ENCODE measurements at places on chromosomes 1 and 21.
A peak's percentile ranks its signal among the peaks of the same experiment; 100 is the strongest.

- DNase-seq = no peak
These were observed 73.6 kb upstream of the TLR5 start for GRCh38 chr1:223216531-223217205.

DNA sequence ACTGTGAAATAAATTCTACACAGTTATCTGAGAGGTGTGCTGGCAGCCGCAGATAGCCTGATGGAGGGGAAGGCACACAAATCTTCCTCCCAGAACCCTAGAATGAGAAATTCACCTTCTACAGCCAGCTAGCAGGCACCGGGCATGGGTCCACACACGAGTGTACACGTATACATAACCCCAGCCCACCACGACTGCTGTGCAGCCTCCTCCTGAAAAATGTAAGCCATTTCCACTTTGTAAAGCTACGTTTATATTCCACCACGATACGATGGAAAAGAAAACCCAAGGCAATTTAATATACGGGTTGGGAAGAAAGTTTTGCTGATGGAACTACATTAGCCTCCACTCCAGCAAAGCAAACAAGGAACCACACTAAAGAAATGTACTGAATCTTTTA, 1.8 kb downstream of the BTG3 start:
- DNase-seq = no peak

- no peak for DNase-seq
These were observed 141.9 kb upstream of the UBE2U start for GRCh38 chr1:64061430-64062104.

GRCh38 chr1:231751415-231751814, 124.8 kb downstream of the DISC1 start:
- DNase-seq = no peak

DNA sequence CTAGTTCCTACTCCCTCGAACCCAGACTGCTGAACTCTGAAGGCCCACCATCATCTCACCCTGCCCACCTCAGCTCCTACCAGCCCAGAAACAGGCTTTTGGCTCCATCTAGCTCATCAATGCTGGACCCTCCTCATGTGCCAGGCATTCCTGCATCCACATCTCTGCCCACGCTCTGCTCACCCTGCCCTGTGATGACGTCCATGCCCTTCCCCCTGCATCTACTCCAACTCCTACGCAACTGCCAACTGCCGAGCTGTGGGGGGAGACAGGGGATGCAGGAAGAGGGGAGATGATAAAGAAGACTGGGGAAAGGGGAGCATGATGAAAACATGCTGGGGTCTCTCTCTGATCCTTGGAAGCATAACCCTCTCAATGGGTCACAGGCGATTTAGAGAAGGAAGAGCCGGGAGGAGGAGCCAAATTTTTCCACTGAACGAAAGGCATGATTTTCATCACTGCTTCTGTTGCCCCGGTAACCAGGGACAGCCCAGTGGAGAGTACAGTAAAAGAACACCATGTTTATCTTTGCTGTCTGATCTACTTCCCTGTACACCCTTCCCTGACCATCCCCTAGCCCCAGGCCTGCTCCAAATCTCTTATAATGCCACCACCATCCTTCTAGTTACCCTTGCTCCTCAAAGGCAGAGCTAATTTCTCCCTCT, 44.3 kb downstream of the CD34 start:
- DNase-seq = no peak

DNA sequence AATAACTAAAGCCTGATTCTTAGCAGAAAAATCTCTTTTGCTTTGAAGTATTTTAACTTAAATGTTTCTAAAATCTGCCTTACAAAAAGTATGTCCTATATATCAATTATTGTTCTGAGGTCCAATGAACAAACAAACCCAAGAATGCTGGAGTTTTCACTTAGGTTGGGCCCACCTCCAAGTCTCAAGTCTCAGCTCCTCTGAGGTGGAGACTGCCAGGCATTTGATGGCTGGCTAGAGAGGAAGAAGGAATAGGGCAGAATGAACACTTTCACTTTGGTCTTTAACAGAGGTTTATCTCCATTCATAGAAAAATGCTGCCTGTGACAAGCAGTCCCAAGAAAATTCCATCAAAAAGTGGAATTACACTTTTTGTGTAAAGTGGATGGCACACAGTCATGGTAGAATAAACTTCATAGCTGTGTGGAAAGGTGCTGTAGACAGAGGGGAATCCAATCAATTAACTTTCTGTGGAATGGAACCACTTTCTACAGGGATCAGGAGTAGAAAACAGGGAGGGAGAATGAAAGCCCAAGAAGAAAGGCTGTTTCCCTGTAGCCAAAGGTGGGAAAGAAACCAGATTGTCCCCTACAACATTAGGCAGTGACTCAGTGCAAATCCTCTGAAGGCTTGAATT, 349.4 kb upstream of the RUNX1 start:
- DNase-seq = no peak

- peak; percentile 53 for DNase-seq
These were observed 844.9 kb downstream of the KCNT2 start for GRCh38 chr1:195763146-195763906.

- DNase-seq = no peak
These were observed at the start of gene CYP2J2 for GRCh38 chr1:59926381-59927123. CYP2J2 (minus strand) TSS chr1:59926773; CDS start chr1:59926746, 27 bp downstream.

DNA sequence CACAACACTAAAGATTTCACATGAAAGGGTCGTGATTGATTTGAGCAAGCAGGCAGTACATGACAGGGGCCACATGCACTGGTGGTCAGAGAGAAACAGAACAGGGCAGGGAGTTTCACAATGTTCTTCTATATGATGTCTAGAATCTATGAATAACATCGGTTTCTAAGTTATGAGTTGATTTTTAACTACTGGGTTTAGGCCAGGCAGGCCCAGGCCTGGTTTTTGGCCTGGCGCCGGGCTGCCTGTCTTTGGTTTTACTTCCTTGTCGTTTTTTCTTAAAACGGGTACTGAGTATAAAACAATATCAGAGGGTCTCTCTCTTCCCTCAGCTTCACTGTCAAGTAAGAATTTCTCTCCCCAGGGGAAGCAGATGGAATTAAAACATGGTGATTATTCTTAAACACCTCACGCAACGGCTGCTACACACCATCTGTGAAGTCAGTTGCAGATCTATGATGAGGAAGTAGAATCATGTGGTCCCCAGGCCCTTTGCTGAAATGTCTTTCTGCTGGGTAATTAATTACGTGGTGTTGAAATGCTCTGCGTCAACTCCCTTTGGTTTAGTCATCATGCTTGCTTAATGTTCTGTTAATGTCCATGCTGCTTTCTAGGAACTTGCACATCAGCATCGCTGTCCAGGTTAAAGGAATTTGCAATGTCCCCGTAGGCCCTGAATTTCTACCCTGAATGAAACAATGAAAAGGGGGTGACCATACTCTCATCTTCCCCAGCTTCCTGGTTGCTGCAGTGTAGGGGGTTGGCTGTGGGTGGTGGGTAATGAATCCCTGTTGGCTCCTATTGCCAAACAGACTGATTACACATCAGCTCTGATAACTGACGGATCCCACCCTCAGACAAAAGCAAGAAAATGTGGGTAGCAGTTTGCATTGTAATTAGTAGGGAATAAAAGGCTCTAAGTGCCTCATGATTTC, 70.3 kb downstream of the SERINC2 start:
- DNase-seq = peak; percentile 47

DNA sequence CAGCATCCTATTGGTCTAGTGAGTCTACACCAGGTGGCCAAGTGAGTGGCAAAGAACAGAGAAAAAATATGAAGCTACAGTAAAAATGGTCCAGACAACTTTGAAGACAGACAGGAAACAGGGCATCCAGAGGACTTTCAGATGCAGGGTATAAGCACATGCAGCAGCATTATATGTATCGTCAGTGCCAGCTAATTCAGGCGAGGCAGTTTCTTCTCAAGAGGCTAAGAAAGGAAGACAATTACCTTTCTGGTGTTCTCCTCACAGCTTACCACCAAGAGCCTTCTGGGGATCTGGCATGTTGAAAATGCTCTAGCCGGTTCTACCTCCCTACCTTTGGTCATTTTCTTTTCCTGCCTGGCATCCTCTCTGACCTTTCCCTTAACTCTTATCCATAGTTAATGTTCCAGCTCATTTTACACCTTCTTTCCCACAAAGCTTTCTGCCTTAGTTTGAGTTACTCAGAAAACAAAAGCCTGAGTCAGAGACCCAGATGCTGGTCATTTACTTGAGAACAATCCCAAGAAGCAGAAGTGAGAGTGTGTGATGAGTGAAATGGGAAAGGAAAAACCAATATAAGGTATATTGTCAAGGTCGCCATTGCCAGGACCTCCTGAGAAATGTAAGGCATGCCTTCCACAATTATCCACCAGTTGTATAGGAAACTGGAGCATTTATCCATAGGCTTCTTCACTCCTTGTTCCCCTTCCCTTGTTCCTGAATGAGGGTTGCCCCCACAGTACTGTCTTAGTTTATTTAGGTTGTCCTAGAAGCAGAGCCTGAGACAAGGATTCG, 444.1 kb downstream of the PLPP3 start:
- no peak for DNase-seq

- DNase-seq = no peak
These were observed 22.7 kb downstream of the PGBD5 start for GRCh38 chr1:230403442-230403841.

DNA sequence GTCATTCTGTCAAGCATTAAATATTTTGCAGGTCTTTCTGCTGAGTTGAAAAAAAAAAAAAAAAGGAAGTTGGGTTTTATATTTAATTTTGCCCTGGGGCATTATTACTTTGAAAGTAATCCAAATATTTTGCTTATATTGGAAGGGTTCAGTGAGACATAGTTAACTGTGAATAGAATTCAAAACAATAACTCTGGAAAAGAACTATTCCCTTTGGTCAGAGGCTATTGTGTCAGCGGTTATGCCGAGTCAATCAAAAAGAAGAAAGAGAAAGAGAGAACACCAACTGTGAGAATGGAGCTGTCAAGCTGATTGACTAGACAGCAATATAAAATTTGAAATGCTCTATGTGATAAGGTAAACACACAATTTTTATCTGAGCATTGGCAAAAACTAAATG, 761.7 kb downstream of the ADGRL2 start:
- no peak for DNase-seq

- no peak for DNase-seq
These were observed 26.2 kb downstream of the ATP1B1 start for GRCh38 chr1:169132512-169133227.

DNA sequence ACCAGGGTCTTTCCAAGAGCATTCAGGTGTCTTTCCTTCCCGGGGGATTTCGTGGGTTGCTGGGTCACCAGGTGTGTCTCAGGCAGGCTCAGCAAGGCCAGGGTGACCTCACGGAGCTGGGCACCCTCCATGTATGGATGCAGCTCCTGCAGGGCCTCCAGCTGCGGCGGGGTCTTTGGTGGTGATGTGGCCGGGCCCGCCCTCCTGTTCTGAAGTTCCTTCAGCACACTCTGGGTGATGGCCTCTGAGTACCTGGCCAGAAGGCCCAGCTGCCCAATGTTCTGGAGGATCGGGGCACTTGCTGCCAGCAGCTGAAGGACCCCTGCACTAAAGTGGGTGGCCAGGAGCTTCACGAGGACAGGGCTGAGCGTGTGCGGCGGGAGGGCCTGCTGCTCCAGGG, 45.5 kb downstream of the URB1 start:
- DNase-seq = no peak

- no peak for DNase-seq
These were observed 397.6 kb downstream of the LRRIQ3 start for GRCh38 chr1:73800376-73800775.

DNA sequence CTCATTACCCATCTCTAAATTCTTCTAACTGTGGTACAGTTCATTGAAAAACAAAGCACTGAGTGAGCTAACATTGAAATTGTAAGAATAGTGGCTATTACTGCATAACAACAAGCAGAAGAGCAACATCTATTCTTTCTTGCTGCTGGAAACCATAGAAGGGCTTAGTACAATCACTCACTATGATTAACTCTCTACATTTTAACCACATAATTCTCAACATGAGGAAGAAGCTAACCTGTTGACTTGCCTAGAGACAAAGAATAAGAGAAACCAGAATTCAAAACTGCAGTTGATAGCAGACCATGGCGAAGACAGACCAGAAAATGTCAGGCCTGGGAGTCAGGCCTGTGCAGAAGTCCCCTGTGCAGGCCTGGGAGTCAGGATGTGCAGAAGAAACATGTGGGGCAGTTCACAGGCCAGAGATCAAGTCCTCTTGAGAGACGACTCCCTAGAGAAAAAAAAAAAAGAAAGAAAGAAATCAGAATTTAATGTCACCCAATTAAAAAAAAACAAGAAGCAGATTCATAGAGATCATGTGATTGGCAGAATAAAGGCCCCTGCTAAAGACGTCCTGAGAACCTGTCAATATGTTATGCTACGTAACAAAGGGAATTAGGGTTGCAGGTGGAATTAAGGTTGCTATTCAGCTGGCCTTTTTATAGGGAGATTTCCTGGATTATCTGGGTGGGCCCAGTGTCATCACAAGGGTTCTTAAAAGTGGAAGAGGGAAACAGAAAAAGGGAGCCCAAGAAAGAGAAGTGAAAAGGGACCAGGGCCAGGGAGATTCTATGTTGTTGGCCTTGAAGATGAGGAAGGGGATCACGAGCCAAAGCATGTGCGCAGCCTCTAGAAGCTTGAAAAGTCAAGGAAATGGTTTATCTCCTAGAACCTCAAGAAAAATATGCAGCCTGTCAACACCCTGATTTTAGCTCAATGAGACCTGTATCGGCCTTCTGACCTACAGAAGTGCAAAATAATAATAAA, 94.9 kb downstream of the MRPL39 start:
- DNase-seq = no peak

GRCh38 chr1:155938220-155938627, 3.2 kb upstream of the RXFP4 start:
- DNase-seq = peak; percentile 25

- DNase-seq = no peak
These were observed 54.9 kb upstream of the DIPK1A start for GRCh38 chr1:93016171-93016570.

- DNase-seq = no peak
These were observed 6.3 kb upstream of the CD247 start for GRCh38 chr1:167524651-167525050.

- DNase-seq = no peak
These were observed 14.2 kb upstream of the TENT5B start for GRCh38 chr1:27026621-27027574.

GRCh38 chr1:36829066-36829465, 205.2 kb downstream of the GRIK3 start:
- DNase-seq = no peak

DNA sequence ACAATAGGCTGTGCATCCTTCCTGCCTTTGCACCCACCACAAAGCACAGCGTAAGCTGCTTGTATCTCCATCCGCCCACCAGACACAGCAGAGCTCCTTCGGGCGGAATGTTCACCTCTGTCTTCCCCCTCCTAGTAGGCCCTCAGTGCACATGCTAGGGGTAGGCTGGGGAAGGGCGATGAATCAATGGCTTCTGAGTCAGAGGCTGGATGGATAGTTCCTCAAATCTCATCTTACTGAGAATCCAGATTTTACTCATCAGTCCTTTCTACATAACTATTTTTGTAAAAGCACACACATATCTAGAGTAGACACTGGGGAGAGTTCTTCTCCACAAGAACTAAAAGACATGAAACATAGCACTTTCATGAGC, 73.8 kb downstream of the BCAR3 start:
- DNase-seq = no peak

DNA sequence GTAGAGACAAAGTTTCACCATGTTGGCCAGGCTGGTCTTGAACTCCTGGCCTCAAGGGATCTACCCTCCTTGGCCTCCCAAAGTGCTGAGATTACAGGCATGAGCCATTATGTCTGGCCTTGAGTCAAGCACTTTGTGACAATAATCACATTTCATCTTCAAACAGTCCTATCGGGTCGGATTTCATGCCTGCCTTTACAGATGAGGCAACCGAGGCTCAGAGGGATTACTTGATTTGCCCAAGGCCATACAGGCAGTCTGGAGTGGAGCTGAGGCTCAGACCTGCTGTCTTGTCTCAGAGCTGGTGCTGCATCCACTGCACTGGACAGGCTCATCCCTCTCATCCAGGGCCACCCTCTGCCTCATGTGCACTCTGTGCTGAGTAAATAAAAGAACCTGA, 26.6 kb downstream of the FAM151A start:
- DNase-seq = no peak

- DNase-seq = no peak
These were observed 15.7 kb upstream of the PDXK start for GRCh38 chr21:43703035-43703880.

Measured in NCI-H2081 treated with DMSO at 0.1 percent for 48 hours (cell line).